Gastrocnemius medialis (tissue), 4 donors: ENCODE measurements at places on chromosomes 1 and 21.

GRCh38 chr21:38716942-38717341 lies 88.8 kb upstream of the ETS2 start:
- DNase-seq: no peak

DNA sequence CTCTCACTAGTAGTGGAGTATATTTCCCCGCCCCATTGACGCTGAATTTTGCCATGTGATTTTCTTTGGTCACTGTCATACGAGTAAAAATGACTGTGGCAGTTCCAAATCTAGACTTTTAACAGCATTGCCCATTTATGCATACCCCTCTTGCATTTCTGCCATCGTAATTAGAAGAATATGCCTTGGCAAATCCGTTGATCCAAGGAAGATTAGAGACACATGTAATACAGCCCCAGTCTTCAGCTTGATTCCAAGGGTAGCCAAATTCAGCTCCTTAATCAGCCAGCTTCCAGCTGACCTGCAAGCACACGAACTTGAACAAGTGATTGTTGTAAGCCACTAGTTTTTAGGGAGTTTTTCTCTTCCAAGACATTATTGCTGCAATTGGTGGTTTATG lies 290.3 kb upstream of the ADAMTS5 start:
- no peak for DNase-seq

GRCh38 chr1:198500096-198500495 lies 40.4 kb downstream of the ATP6V1G3 start:
- DNase-seq: no peak

- no peak for DNase-seq
These were observed 111.8 kb downstream of the OSBPL9 start for GRCh38 chr1:51728611-51729155.

- DNase-seq: no peak
These were observed 17.7 kb upstream of the RAB3B start for GRCh38 chr1:52008071-52008809.

- DNase-seq: peak; percentile 40
These were observed 34.0 kb downstream of the SLC45A1 start for GRCh38 chr1:8351693-8352470.

GRCh38 chr1:18941221-18942141 lies 15.0 kb downstream of the IFFO2 start:
- no peak for DNase-seq

DNA sequence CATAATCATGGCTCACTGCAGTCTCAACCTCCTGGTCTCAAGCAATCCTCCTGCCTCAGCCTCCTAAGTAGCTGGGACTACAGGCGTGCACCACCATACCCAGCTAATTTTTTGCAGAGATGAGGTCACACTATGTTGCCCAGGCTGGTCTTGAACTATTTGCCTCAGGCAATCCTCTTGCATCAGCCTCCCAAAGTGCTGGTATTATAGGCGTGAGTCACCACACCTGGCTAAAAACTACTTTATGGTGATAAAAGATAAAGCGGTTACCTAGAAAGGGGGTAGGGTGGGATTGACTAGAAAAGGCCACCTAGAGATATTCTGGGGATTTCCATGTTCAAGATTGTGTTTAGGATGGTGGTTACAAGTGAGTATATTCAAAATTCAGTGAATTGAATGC lies 5.0 kb downstream of the TSTD1 start:
- no peak for DNase-seq

- no peak for DNase-seq
These were observed 71.4 kb downstream of the CC2D1B start for GRCh38 chr1:52294580-52294979.

DNA sequence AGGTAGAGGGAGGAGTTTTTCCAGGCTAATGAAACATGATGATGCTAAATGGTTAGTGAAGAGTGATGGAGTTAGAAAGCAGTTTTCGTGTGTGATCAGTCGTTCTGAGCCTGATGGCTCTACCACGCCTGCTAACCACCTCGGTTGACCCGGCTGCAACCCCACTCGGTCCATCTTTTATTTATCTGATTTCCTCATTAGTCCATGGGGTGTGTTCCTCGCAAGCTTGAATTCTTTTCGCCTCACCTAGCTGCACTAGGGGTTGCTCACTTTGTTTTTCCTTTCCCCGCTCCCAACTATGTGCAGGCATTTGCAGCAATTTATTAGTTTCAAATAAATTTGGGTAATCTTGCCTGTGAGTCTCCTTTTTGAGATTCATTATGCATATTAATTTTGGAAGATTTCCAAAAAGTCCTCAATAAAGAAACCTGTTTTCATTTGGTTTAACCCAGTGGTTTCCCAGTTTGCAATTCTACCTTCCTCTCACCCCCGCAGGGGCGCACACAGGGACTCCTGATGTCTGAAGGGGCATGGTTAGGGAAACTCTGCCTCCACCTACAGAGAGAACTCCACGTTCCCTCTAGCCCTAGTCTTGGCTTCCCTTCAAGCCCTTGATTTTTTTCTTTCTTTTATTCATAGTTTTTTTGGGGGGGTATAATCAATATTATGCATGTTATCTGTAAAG lies 12.6 kb downstream of the B3GALT5 start:
- DNase-seq: no peak

GRCh38 chr21:32565856-32566465 lies 19.4 kb downstream of the TCP10L start:
- DNase-seq: no peak

DNA sequence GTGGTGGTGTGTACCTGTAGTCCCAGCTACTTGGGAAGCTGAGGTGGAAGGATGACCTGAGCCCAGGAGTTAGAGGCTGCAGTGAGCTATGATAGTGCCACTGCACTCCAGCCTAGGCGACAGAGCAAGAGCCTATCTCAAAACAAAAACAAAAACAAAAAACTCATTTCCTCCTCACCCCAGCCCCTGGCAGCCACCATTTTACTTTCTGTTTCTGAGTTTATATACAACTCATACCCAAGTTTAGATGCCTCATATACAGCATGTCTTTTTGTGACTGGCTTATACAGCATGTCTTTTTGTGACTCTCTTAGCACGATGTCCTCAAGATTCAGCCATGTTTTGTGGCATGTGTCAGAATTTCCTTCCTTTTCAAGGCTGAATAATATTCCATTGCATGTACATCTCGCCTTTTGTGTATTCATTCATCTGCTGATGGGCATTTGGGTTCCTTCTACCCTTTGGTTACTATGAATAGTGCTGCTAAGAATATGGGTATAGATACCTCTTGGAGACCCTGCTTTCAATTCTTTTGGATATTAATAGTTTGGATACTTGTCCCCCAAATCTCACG lies 14.7 kb downstream of the COA7 start:
- no peak for DNase-seq

DNA sequence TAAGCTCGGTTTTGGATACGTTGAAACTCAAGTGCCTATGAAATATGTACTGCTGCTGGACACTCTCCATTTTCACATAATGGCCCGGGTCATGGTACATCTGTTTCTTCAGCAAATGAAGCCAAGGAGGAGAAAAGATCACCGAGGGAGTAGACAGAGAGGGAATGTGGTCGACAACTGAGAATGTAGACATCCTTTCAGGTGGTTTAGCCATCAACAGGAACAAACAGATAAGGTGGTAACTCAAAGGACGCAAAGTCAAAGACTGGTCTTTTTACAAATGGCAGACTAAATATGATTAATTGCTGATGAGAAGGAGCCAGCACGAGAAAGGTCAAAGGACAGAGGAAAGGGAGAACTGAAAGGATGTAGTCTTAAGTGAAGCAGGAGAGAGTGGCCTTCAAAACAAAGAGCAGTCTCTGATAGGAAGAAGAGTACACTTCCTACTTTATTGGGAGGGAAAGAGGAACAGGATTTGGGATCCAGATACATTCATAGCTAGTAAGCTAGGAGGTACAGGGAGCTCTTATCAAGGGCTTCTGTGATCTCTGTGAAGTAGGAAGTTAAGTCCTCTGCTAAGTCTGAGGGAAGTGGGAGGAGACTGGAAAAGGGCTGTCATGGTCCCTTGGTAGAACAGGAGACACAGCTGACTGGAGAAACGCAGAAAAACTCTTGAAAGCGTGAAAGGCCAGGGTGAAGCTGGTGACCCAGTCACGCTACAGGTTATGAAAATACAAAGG lies 28.3 kb downstream of the NUP133 start:
- no peak for DNase-seq

- DNase-seq: no peak
These were observed 176.6 kb downstream of the GIPC2 start for GRCh38 chr1:78222225-78222959.

GRCh38 chr1:184588701-184589100 lies 166.0 kb downstream of the EDEM3 start:
- DNase-seq: no peak

- no peak for DNase-seq
These were observed 65.1 kb upstream of the HSD17B7 start for GRCh38 chr1:162725301-162725837.

DNA sequence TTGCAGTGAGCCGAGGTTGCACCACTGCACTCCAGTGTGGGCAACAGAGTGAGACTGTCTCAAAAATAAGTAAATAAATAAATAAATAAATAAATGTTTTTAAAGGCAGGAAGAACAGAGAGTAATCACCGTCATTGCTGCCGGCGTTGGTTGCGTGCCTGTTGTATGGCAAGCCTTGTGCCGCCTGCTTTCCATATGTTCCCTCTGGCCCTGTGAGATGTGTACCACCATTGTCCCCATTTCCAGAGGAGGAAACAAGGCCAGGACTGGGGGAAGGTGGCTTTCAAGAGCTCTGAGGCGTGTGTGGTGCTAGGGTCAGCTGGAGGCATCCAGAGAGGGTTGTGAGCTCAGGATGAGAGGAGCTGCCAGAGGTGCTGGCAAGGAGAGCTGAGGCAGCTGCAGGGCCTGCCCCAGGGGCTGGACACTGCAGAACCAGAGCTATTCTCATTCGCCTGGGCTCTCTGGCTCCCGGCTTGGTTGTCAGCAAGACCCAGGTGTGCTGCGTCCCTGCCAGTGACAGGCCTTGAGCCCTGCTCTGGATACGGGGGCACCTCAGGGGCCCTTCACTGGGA lies 5.2 kb upstream of the MARCKSL1 start:
- DNase-seq: no peak

GRCh38 chr1:40842207-40842606 lies 20.0 kb downstream of the CITED4 start:
- DNase-seq: no peak

DNA sequence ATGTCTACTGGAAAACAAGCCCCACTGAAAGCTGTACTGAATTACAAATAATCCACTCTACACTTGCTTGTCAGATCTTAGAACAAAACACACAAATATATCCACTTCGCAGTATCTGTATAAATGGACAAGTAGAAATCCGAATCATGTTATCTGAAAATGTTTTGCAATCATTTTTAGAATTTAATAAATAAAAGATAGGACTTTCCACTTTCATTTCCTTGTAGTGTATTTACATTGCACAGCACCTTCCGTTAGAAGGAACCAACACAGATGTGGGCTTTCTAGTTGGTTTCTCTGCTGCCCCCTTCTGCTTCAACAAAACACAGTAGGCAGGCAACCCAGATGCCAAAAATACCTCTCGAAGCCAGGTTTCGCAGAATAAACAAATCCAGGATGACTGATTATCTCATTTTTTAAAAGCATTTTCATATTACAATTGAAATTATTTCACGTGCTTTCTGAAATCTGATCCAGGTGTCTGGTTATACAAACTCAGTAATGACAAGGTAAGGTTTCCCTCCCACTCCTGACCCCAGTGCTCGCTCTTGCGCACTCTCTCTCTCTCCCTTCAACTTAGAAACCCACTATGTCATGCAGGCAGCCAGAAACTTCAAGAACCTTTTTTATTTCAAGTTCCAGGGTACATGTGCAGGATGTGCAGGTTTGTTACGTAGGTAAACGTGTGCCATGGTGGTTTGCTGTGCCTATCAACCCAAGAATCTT lies 389.9 kb downstream of the SMYD3 start:
- no peak for DNase-seq

- no peak for DNase-seq
These were observed 594.4 kb downstream of the MATN1 start for GRCh38 chr1:30129001-30129408.

DNA sequence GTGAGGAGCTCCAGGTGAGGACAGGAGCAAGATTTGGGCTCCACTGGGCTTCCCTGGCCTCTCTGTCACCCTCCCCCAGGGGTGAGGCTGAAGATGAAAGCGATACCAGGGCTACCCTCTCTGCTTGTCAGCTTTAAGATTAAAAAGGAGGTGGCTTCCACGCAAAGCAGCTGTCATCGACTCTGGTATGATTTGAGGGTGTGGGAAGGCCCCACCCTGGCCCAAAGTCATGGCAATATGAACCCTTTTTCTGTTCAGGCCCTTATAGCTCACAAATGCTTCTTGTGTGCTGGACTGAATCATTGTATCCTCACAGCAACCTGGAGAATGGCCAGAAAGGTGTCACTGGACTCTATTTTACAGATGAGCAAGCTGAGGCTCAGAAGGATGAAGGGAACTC lies 41.6 kb downstream of the NUAK2 start:
- no peak for DNase-seq

GRCh38 chr21:22880573-22880972 lies 1882.4 kb downstream of the NCAM2 start:
- no peak for DNase-seq

- DNase-seq: no peak
These were observed 12.6 kb downstream of the CDKN2C start for GRCh38 chr1:50982611-50983010.

DNA sequence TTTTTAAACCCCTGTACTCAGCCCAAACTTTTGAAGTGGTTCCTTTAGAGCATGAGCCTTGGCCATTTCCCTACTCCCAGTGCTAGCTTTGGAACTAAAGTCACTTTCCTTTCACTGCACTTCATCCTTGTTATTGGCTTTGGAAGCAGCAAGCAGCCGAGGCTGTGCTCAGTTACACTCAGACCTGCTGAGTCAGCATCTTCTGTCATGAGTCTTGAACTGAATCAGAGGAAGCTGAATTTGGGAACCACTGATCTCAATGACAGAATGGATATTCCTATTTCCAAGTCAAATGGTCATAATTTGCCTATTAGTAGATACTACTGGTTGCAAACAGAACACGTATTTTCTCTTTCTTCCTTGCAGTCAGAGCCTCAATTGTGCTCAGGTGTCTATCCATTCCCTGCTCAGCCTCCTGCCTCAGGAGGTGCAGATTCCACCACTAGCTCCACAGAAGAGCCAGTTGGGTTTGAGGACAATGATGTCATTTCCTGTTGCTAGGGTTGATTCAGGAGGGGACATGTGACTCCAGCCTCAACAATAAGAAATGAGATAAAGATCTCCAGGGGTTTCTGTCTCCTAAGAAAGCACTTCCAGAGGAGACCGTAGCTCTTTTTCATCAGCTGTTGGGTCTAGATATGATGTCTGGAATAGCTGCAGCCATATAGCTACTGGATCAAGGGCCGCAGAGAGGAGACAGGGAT lies 44.9 kb upstream of the NTPCR start:
- DNase-seq: no peak

DNA sequence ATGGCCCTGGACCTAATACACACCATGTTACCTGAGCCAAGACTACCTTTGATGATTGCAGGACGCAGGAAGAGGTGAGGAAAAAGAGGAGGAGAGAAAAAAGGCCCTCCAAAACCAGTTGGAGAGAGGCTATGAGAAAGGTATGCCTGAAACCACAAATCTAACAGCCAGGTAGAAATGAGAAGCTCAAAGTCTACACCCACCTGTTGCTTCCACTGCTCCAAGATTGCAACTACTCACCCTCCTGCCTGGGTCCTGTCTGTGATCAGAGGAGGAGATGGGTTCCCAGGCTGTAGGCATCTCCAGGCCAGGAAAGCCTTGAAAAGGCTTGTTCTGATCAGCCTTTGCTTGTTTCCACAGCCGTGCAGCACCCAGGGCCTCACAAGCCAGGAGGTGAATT lies 307.8 kb upstream of the USP24 start:
- DNase-seq: no peak

GRCh38 chr1:34974626-34975025 lies 10.5 kb downstream of the TMEM35B start:
- no peak for DNase-seq
